ENCODE measurements at places on chromosomes 12 and 14.

DNA sequence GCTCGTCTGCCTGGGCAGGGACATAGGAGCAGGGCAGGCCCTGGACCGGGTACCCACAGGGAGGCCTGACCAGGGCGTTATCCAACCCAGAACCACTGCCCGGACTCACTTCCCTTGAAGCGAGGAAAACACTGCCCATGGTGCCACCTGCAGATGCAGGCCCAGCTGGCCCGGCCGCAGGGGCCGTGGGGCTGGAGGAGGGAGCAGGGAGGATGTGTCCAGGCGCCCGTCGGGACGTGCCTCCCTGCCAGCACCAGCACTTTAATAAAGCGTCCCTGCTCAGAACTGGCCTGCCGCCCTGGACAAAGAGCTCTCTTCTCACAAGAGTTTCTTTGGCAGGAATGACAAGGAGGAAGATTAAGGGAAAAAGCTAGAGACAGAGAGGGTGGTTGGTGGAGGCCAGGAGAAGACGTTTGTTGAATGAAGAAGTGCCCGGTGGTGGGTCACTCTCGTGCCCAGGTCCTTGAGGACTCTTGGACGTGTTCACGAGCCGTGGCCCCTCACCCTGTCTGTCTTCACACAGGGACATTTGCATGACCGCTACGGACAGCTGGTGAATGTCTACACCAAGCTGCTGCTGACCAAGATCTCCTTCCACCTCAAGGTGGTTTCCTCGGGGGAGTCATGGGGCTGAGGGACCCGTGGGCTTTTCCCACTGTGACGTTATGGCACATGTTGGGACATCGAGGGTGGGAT lies 14.2 kb downstream of the HIP1R start:
- no peak for DNase-seq

DNA sequence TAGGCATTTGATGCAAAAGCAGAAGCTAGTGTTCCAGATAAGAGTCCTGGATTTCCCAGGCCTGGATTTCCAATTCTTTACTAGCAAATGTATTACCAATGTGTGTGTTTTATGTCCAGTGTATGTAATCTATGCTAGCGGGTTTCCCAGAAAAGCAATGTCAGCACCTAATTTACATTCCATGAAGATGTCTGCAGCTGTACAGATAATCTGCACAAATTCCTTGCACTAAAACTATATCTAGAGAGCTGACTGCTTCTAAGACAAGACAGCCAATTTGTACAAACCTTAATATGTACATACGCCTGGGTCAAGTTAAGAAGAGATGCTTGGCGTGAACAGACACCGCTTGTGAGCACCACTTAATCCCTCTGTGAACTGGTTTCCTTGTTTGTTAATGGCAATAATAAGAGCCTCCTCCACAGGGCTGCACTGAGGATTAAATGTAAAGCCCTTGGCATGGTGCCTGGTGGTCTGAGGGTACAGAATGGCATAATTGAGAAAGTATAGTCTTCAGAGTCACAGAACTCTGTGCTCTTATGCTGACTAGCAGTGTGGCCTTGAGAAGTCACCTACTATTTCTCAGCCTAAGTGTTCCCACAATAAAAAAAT lies 185.6 kb downstream of the EPS8 start:
- DNase-seq, result no peak

DNA sequence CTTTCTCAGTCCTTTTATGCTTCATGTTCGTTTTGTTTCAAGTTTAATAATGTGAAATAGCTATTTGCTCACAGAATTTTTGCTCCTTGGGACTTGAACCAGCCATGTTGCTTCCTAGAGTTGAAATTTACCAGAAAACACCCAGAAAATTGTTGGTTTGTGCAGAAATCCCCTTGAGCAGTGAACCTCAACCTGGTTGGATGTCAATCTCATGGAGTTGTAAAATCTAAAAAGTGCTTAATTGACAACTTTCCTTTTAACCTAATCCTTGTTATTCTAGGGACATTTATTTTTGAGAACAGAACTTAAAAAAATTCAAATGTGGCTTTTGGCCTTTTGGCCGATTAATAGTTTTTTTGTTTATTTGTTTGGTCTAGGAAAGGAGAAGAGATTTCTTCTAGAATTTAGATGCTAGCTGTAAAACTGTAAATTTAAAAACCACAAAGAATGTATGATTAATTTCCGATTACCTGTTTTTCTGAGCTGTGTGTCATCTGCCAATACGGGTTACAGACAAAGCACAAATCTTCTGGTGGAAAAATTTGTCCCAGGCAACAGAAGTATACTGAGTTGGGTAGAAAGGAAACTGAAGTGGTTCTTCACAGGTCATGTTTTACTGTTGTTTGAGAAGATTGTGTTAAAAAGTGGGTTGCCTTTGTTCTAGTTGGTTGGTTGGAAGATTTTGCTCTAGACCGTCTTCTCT lies 154.4 kb downstream of the FUT8 start:
- no peak for DNase-seq

- DNase-seq, result no peak
Measured at GRCh38 chr14:55136885-55137786, 8.1 kb downstream of the LGALS3 start.

- DNase-seq, result no peak
Measured at GRCh38 chr12:65275627-65276026, 2.9 kb upstream of the MSRB3 start.

- DNase-seq, result no peak
Measured at GRCh38 chr12:6863586-6864321, 3.6 kb upstream of the TPI1 start.

DNA sequence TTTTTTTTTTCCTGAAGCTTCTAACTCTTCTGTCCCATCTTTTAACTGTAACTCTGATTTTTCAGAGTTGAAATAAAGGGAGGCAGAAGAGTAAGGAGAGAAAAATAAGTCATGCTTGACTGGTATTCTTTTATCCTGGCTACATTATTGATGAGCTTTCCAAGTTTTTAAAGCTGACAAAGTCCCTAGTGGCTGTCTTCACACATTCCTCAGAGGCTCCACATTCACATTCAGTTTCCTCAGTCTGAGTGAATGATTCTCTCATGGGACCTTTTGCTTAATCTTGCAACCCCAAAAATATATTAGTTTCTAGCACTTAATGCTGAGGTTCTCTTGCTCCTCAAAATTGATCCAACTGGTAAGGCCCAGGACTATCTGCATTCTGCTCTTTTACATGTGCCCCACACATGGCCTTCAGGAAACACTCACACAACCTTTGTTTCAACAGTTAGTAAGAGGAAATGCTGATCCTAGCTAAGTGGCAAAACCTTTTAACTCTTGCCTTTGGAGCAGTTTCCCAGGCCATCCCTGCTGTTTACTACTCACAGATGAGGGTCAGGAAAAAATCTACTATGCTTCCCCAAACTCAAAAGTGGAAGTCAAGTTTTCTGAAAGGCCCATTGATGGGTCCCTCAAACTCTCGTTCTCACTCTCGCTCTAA lies 61.7 kb upstream of the SLC6A15 start:
- DNase-seq, result no peak

GRCh38 chr12:6346235-6346832 lies 4.5 kb upstream of the TNFRSF1A start:
- DNase-seq, result no peak

DNA sequence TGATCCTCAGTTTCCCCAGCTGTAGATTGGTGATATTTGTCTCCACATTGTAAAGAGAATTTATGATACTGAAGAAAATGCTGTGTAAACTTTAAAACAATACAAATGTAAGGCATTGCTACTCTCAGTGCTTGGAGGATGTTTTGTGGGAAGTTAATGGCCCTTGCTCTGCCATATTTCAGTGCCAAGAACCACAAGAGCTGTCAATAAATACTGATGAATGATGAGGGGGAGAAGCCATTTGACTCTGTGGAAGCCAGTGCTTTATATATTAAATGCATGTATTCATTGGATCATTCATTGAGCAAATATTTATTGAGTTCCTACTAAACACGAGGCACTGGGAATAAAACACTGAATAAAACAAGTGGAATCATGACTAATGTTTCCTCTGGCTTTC lies 30.8 kb downstream of the CACNA1C start:
- DNase-seq, result no peak

- DNase-seq, result no peak
Measured at GRCh38 chr14:20583908-20584307, 3.9 kb downstream of the RNASE11 start.

DNA sequence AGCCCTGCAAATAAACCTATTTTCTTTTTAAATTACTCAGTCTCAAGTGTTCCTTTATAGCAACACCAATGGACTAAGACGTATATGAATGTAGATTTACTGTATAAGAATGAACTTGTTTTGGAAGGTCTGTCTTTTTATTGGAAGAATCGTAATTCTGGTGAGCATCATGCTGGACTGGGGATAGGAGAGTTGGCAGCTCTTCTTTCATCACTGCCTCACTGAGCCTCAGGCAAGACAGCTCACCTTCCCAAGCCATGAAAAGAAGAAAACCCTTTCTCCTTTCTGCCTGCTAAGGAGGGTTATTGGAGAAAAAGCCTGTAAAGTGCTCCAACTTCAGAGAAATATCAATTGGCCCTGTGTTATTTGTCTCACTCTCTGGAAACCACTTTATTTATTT lies 9.1 kb upstream of the RNF34 start:
- DNase-seq, result no peak

DNA sequence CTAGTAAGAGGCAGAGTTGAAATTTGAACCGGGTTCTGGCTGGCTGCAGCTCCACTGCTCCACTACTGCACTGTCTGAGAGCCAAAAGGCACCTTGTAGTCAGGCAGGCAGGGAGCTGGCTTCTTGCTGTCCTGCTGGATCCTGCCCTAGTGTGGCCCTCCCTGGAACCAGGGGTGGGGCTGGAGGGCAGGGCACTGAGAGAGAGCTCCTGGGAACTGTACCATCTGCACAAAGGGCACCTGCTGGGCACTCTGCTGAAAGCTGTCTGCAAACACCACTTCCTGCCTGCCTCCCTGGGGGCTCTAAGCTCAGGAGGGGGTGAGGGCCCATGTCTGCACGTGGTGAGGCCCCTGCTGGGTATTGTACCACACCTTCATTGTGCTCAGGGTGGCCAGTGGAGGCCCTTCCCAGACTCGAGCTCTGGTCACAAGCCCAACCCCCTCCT lies 19.0 kb upstream of the TCL1B start:
- DNase-seq, result no peak

GRCh38 chr12:71799106-71799505 lies 40.5 kb upstream of the TBC1D15 start:
- DNase-seq, result peak; percentile 16

DNA sequence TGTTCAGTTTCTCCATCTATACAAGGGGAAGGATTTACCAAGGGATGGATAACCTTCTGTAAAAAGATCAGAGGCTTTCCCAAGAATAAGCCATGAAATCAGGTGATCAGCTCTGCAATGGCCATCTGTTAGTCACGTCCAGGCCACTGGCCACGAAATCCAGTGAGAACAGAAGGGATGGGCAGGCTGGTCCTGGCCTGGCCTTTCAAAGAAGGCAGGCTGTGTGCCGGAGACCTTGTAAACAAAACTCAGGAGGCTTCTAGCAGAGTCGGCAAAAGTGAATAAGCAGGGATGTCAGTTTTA lies 68.5 kb downstream of the RNF34 start:
- DNase-seq, result no peak

DNA sequence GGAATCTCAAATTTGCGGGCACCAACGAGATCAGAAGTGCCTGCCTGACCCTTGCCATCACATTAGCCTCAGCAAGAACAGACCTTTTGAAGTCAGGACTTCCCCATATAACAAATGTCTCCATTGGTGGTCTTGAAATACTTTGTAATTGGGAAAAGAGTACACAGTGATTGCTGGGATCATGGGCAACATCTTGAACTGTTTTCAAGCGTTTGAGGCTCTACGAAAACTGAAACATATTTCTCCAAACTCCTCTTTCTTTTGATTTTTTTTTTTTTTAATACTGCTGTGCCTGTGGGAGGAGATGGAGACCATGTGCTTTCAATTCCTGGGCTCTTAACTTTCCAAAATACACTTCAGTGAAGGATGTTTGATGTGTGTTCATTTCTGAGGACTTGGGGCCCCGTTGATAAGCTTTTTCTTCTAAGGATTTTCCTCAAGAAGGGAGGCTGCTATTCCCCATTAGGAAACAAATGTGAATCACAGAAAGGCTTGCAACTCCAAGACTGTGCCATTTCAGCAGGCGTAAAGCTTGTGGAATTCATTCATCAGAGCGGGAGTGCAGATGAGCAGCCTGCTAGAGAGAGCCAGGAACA lies 94.5 kb downstream of the TMEM132C start:
- no peak for DNase-seq

- DNase-seq, result no peak
Measured at GRCh38 chr14:60648249-60648933, 886 bp downstream of the SIX1 start.

DNA sequence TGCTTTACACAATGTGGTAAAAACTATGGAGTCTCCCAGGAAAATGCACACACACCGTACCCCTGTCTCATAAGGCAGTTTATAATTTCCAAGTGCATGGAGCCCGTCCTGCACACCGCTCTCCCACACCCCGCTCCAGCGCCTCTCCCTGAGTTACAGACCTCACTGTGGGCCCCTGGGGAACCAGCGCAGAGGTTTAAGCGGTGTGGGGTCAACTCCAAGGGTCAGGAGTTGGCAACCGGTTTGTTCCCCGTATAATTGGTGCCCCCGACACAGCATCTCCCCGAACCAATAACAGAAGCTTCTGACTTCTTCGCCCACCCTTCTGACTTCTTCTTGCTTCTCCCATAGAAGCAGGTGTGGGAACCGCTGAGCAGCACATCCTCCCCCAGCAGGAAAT lies 58.4 kb upstream of the DDX11 start:
- no peak for DNase-seq

- DNase-seq, result no peak
Measured at GRCh38 chr14:93824518-93825234, 36.4 kb upstream of the PRIMA1 start.

- no peak for DNase-seq
Measured at GRCh38 chr14:85454226-85454813, 75.6 kb upstream of the FLRT2 start.

DNA sequence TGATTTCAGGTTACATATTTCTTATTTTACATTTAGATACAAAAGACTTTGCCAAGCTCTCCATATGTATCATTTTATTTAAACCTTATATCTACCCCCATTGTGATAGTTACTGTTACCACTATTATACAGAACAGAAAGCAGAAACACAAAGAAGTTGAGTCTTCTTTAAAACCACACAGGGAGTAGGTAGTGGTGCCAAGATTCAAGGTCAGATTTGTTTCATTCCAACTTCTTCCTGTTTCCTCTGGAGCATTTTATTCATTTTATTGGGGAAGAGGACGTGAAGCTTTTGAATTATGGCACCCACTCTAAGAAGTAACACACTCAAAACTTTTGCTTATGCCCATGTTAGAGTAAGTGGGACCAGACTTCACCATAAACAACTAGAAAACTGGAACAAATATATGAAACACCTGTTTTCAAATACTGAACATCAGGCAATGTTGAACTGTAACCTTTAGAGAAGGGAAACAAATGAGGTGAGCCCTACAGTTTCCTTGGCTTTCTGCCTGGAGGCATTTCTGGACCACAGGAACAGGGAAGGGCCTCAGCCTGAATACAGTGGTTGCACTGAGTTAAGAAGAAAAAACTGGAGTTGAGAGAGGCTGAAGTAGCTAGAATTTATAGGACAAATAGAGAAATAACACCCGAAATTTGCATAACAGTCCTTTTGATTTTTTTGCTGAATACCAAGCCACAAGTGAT lies 160.4 kb upstream of the SSTR1 start:
- no peak for DNase-seq

GRCh38 chr12:48351022-48351708 lies 446 bp upstream of the ZNF641 start:
- DNase-seq, result peak; percentile 37

GRCh38 chr12:3436461-3437065 lies 54.4 kb upstream of the PRMT8 start:
- no peak for DNase-seq

- DNase-seq, result no peak
Measured at GRCh38 chr12:100956311-100956852, 161.8 kb downstream of the ANO4 start.
